Kidney (tissue), 22 donors: ENCODE measurements at places on chromosomes 5 and 9.

DNA sequence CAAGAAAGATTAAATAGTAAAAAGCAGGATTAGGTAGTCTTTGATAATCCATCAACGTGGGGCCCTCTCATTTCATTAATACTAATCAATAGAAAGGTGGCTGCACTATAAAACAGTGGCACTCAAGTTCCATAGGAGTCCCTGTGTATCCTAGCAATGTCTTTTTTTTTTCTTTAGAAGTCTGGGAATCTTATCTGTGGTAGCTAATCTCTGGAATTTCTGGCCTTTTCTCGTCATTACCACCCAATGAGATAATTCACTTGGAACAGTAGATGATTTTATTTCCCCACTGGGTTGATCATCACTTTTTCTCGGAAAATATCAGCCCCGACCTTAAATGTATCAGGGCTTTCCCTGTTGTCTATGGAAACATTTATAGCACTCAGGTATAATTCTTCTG is 86.8 kb upstream of the CDH6 start:
- H3K27ac ChIP-seq: peak overlapping the region; percentile 54
- H3K36me3 ChIP-seq: no peaks in the 10 kb centered on the region
- DNase-seq: no peak
- H3K4me3 ChIP-seq: no peak overlapping the region
- H3K27me3 ChIP-seq: no peaks in the 10 kb centered on the region
- no peaks in the 10 kb centered on the region for H3K4me1 ChIP-seq

DNA sequence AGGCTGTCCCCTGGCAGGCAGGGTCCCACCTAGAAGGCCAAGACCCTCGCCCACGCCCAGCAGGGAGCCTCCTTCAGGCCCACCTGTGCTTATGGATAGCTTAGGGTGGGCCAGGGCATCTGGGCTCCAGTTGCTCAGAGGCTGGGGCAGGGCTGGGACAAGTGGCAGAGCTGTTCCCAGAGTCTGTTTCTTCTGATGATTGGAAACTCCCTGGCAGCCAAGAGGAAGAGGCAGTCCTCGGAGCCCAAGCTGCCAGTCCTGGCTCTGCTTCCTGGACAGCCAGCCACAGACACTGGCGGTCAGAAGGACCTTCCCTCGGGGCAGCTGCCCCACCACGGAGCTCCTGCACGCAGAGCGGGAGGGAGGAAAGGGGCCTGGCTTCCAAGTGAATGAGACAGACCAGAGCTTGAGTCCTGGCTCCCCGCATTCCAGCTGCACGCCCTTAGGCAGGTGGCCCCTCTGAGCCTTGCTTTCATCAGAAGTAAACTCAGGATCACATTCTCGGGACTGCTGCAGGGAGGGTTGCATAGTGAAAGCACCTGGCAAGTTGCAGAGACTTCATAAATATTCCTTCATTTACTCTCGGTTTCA is 37.9 kb upstream of the GABRP start:
- peak; percentile 75 for DNase-seq
- no peak overlapping the region for H3K4me3 ChIP-seq
- no peaks in the 10 kb centered on the region for H3K36me3 ChIP-seq
- H3K27me3 ChIP-seq: no peaks in the 10 kb centered on the region
- H3K4me1 ChIP-seq: peaks cover 17% of the 10 kb centered on the region
- peak overlapping the region; percentile 54 for H3K27ac ChIP-seq

DNA sequence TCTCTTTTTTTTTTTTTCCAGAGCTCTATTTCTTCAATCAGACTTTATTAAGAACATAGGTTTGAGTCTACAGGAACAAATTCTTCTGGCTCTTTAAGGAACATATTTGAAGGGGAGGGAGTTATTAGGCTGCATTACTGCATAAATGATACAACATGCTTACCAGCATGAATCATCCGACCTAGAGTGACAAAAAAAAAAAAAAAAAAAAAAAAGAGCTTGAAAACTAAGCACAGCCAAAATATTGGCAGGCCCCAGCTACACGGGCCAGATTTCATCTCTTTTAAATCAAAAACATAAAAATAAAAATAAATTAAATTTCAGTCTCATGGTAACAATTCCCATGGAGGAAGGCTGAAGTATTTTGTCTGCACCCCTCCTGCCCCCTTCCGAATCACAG is 26.3 kb downstream of the MSX2 start:
- H3K4me3 ChIP-seq: peak overlapping the region; percentile 1
- H3K27me3 ChIP-seq: peaks cover 18% of the 10 kb centered on the region
- no peaks in the 10 kb centered on the region for H3K36me3 ChIP-seq
- H3K27ac ChIP-seq: no peak overlapping the region

- H3K27ac ChIP-seq: no peak overlapping the region
- H3K4me1 ChIP-seq: no peaks in the 10 kb centered on the region
- no peaks in the 10 kb centered on the region for H3K27me3 ChIP-seq
Measured at GRCh38 chr5:10801931-10802666, 41.1 kb upstream of the DAP start.

- DNase-seq: no peak
- H3K36me3 ChIP-seq: no peaks in the 10 kb centered on the region
- no peak within 1 kb of the TSS for H3K4me3 ChIP-seq
- H3K4me1 ChIP-seq: no peaks in the 10 kb centered on the region
- peak within 1 kb of the TSS; percentile 20 for H3K27ac ChIP-seq
Measured at GRCh38 chr5:132673939-132674630, at the start of gene IL4. Gene IL4, plus strand, starts transcription at chr5:132673989. Its CDS starts 62 bp downstream, at chr5:132674051.

GRCh38 chr5:128193665-128194390 is 110.3 kb downstream of the SLC12A2 start:
- H3K4me1 ChIP-seq: no peaks in the 10 kb centered on the region
- no peak overlapping the region for H3K27ac ChIP-seq
- no peak for DNase-seq
- no peak overlapping the region for H3K4me3 ChIP-seq
- H3K36me3 ChIP-seq: no peaks in the 10 kb centered on the region
- no peaks in the 10 kb centered on the region for H3K27me3 ChIP-seq

GRCh38 chr9:27392451-27392850 is 95.5 kb upstream of the EQTN start:
- H3K4me3 ChIP-seq: no peak overlapping the region
- no peaks in the 10 kb centered on the region for H3K27me3 ChIP-seq
- DNase-seq: no peak
- no peaks in the 10 kb centered on the region for H3K36me3 ChIP-seq

- H3K36me3 ChIP-seq: no peaks in the 10 kb centered on the region
- DNase-seq: no peak
- no peaks in the 10 kb centered on the region for H3K27me3 ChIP-seq
- no peak overlapping the region for H3K4me3 ChIP-seq
- no peak overlapping the region for H3K27ac ChIP-seq
Measured at GRCh38 chr9:112531666-112532282, 45.1 kb downstream of the KIAA1958 start.

DNA sequence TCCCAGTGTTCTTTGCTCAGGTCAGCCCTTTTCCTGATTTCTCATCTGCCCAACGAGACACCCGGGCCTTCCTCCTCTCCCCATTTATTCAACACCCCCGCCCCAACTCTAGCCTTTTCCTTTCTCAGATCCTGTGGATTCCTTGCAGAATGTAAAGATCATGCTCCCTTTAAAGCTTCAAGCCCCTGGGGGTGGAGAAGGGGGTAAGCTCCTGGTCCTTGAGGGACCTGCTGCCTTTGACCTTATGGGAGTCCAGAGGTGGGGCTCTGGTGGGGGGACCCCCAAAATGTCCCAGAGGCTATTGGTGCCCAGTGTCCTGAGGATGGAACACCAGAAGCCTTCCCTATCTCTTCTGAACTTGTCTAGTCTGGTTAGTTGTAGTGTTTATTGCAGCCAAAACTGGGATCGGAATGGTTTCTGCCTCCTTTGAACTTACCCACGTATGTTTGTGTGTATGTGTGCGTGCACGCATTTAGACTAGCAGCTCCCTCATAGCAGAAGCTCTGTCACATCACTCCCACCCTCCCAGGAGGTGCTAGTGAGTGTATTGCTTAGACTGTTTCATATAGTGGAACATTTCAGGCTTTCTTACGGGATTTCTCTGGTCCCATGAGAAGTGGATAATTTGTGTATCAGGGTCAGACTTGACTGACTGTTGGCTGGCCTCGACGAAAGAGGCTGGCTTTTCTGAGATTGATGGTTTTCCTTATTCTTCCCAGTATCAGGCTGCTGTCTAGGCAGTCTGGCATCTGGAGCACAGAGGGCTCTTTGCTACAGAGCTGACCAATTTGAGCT is 1.1 kb downstream of the GALNT10 start:
- no peak overlapping the region for H3K27ac ChIP-seq
- no peaks in the 10 kb centered on the region for H3K36me3 ChIP-seq
- peaks cover 2% of the 10 kb centered on the region for H3K27me3 ChIP-seq
- H3K4me1 ChIP-seq: peaks cover 5% of the 10 kb centered on the region
- DNase-seq: no peak

- H3K4me1 ChIP-seq: no peaks in the 10 kb centered on the region
- H3K27me3 ChIP-seq: no peaks in the 10 kb centered on the region
- peak overlapping the region; percentile 71 for H3K27ac ChIP-seq
- H3K36me3 ChIP-seq: peaks cover 28% of the 10 kb centered on the region
Measured at GRCh38 chr9:93119953-93120845, 13.9 kb downstream of the NINJ1 start.

GRCh38 chr9:7137040-7137439 is 379.3 kb downstream of the KDM4C start:
- H3K4me3 ChIP-seq: no peak overlapping the region
- H3K36me3 ChIP-seq: no peaks in the 10 kb centered on the region
- DNase-seq: no peak

DNA sequence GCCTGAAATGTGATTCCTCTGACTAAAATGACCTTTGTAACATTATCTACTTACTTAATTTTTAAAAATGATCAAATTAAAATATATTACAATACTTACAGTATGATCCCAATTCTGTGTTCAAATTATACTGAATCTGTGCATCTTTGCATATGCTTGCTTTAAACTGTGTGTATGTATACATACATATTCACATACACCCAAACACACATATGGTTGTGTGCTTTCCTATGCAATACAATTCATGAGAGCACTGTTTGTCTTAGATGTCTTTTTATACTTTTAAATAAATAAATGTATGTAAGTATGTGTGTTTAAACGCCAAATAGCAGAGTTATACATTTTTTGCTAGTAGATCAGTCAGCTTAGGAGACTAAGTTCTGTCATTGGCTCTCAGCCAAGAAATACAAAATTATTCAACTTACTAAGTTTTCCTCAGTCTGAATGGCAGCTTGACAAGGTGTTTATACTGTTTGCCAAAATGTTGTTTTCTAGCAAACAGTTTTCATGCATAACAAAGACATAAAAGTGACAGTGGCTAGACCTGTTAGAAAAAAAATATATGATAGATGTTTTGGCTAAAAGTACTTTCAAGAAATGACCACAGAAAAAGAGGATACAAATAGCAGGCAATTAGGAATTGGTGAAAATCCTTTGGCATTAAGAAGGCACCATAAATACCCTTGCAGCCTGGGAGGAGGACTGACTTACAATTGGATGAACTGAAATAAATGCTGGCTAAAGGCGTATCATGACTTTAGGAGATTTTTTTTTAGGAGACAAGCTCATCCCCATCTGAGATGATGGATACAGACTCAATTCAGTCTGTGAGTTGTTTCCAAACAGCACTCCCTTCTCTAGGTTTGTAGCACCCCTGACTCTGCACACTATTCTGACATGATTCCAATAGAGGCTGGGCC is 7.9 kb downstream of the TICAM2 start:
- H3K36me3 ChIP-seq: no peaks in the 10 kb centered on the region
- H3K27me3 ChIP-seq: no peaks in the 10 kb centered on the region
- no peak overlapping the region for H3K4me3 ChIP-seq
- DNase-seq: no peak
- no peak overlapping the region for H3K27ac ChIP-seq
- H3K4me1 ChIP-seq: no peaks in the 10 kb centered on the region
